Stimulated activated CD8-positive, alpha-beta memory T cell treated with anti-CD3 and anti-CD28 coated beads, Interleukin-7, amount 100 ng/mL, for 24 hours (primary cell): ENCODE measurements at places on chromosomes 2 and 18.

DNA sequence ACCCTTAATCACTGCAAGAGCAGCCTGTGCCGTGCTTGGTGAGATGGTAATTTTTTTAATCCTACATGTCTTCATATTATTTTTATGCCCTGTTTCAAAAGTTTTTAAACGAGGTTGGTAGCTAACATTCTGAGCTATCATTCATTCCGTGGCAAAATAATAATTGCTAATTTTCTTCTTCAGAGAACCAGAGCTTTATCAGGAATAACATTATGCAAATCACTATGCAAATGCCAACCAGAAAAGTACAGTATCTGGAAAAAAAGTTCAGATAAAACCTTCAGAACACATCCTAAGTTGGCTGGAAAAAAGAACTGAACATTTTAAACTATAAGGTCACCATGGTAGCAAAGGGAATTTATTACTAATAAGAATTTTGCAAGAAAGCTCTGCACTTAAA, 165.1 kb upstream of the NABP1 start:
- no peak for DNase-seq

DNA sequence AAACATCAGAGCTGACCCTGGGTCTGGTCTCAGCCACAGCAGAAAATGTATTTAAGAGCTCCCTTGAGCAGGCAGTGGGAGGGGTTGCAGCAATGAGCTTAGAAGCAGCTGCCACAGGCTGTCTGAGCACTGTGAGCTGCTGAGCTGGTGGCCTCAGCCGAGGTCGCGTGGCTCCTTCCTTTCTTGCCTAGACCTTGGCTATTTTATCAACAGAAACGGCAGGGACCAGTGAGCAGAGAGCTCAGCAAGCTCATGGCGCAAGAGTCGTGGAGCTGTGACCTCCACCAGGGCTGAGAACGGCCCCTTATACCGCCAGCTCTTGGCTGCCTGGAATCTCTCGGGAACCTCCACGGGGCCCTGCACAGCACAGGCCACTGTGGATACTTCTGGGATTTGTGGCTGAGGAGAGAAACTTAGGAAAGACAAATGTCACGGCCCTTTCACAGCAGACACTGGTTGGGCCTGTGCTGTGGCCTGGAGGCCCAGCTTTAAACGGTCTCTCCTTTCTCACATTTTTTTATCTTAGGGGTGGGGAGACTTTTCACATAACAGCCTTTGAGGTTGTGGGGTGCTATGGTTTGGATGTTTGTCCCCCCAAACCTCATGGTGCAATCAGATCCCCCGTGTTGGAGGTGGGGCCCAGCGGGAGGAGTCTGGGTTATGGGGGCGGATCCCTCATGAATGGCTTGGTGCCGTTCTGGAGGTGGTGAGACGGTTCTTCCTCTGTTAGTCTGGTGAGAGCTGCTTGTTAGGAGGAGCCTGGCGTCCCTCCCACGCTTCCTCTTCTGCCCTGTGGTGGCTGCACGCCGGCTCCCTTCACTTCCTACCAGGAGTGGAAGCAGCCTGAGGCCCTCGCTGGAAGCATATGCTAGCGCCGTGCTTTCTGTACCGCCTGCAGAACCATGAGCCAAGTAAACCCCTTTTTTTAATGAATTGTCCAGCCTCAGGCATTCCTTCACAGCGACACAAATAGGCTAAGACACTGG, 1.7 kb downstream of the ALLC start:
- DNase-seq = no peak

DNA sequence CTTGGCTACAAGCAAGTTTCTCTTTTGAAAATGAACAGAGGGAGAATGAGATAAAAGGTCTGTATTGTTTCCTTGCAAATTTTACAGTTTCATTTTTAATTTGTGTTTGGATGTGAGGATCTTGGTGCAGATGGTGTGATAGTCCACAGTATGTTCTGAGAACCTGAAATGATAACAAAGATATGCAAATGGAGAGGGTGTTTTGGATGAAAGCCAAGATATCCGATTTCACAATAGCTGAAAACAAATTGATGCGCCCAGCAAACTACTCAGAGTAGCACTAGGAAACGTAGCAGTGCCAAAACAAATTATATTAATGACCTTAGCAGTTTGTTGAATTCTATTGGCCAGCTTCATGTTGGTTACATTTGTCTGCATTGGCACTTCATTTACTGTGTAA, 683.5 kb downstream of the TMEM182 start:
- no peak for DNase-seq

DNA sequence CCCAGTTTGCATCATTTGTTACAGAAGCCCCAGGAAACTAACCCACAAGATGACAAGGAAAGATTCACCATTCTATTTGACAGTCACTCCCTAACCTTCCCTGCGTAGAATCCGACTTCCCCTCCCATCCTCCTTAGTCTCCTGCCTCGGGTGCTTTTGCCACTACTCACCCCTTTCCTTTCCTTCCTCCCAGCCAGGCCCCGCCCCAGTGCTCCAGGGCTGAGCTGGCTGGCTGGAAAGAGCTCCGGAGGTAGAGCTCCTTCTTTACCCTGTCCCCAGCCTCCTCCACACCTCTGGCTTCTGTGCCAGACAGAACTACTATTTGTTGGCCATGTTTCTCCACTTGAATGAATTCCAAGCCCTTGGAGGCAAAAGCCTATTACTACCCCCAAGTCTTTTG, 317.6 kb upstream of the NCKAP5 start:
- no peak for DNase-seq

DNA sequence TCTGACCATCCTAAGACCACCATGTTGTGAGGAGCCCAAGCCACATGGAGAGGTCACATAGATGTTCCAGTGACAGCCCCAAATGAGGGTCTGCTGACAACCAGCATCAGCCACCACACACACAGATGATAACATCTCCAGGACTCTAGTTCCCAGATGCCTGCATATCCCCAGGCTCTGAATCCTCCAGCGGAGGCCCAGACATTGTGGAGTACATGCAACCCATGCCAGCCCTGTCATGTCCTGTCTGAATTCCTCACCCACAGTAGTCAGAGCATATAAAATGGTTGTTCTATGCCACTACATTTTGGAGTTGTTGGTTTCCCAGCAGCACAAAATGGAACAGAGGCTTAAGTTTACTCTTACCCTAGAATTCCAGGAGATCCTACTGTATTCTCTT, 122.0 kb upstream of the SLC35G4 start:
- DNase-seq = no peak

- no peak for DNase-seq
These were observed 46.1 kb downstream of the RASGRP3 start for GRCh38 chr2:33522576-33522975.

DNA sequence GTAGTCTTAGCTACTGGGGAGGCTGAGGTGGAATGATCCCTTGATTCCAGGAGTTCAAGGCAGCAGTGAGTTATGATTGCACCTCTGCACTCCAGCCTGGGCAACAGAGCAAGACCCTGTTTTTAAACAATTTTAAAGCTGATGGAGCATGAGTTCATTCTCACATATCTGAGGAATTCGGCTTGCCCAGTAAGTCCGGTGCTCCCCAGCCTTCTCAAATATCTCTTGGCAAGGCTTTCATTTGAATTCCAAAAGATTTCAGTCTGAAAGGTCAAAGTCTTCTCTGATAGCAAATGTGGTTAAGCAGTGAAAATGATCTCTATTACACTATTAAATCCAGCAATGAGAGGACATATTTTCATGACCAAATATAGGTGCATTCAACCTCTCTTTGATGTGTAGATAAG, 27.9 kb downstream of the PIEZO2 start:
- DNase-seq = no peak

DNA sequence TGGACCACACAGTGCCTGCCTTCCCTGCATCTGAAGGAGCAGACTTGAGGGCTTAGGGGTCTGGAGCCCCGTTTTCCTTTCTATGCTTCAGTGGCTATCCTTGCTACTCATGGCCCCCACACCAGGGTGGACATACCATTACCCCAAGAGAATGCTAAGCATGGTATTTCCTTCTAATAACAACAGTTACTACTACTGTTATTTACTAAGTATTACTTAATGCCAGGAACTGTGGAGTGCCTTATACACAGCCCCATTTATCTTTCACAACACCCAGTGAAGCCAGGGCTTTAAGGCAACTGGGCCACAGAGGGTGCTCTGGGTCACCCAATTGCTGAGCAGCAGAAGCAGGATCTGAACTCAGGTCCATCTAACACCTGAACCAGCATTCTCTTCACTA, 5.8 kb upstream of the PAX8 start:
- DNase-seq = no peak

GRCh38 chr18:31596081-31596872, 4.6 kb downstream of the TTR start:
- no peak for DNase-seq

DNA sequence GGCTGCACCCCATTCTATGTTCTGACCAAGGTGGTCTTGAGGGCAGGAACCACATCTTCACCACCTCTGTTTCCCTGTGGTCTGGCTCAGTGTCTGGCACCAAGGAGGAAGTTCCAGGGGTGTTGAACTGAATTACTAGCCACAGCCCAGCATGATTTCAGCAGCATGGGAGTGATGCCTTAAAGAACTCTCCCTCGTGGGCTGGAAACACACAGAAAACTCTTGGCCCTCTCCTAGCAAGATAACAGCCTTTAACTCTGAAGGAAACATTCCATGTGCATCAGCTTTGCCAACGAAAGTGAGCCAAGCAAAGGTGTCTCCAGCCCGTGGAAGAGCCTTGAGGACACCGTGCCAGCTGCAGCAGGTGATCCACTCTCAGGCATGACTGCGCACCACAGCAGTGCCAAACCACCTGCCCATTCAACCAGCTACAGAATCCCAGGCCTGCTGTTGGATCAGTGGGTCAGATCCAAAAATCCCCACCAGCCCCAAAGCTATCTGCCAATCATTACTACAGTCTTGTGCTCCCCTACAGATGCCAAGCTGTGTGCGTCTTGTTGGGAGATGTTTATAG, 124.8 kb downstream of the TTC32 start:
- DNase-seq = no peak

GRCh38 chr18:48992791-48993555, 42.2 kb upstream of the SMAD7 start:
- DNase-seq = no peak

- no peak for DNase-seq
These were observed 135.9 kb upstream of the ID2 start for GRCh38 chr2:8545695-8546611.

DNA sequence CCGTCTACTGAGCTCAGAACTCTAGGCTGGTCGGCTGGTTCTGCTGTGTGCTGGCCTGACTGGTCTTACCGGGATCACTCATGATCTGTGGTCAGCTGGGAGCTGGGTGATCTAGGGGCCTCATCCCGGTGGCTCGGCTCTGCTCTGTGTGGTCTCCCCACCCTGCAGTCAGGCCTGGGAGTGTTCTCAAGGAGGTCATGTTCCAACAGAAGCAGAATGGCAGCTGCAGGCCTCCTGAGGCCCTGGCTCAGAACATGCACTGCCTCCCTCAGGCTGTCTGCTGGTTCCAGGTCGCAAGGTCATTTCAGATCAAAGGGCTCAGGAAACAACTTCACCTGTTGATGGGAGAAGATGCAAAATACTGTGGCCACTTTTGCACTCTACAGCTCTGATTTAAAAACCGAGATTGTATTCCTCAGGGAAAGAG, 81.1 kb upstream of the RFX8 start:
- DNase-seq = no peak

GRCh38 chr2:132789066-132789465, 119.1 kb upstream of the LYPD1 start:
- DNase-seq = no peak

GRCh38 chr2:152647552-152647951, 69.7 kb downstream of the PRPF40A start:
- DNase-seq = no peak

DNA sequence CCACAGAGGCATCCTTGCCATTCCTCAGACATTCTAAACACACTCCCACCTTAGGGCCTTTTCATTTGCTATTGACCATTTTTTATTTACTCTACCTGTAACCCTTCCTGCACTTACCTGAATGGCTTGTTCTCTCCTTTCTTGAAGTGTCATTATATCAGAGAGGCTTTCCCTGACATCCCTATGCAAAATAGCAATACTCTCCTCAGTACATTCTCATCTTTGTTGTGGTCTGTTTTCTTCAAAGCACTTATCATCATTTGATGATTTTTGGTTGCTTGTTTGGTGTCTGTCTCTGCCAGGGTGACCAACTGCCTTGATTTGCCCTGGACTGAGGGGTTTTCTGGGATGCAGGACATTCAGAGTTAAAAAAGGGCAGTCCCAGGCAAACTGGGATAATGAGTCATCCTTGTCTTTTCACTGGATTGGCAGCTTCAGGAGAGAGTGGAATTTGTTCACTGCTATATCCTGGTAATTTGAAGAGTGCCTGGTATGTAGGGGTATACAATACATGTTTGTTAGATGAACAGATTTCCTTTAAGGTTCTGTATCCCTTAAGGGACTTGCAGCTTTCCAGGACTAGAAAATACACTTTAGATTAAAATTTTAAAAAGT, 102.4 kb downstream of the BABAM2 start:
- DNase-seq = no peak

GRCh38 chr2:202023904-202024266, 9.8 kb upstream of the FZD7 start:
- no peak for DNase-seq

DNA sequence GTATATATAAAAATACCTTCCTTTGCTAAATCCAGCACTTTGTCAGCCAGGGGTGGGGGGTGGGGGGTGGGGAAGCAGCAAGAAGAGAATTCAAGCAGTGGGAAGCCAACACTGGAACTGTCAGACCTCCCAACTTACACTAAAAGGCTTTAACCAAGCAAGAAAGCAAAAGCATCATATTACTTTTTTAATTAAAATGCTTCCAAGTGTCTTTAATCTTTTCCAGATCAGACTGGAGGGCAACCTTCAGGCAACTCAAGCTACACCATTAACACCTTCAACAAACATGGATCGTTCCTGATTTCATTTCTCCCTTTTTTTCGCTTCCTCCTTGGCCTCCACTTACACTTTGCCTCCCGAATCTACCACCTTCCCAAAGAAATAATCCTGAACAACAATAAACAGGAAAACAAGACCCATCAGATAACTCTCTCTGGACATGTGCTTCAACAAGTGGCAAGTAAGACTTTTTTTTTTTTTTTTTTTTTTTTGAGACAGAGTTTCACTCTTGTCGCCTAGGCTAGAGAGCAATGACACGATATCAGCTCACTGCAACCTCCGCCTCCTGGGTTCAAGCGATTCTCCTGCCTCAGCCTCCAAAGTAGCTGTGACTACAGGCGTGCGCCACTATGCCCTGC, 35.5 kb downstream of the ZNF521 start:
- no peak for DNase-seq

DNA sequence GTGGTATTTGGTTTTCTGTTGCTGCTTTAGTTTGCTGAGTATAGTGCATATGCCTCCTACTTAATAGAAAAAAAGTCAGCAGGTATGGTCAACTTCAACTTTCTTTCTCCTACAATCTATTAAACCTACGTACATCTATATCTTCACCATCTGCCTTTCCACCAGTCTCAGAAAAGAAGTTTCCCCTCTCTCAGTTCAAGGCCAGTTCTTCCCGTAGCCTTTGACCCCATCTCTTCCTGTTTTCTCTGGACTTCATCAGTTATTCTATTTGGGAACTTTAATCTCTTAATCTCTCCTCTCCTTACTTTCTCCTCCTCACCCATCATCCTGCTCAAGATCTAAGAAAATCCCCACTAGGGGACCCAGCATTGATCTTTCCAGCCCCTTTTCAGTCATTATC, 5.7 kb downstream of the PTRHD1 start:
- no peak for DNase-seq
